ENCODE measurements at places on chromosomes 11 and 22.
A peak's percentile ranks its signal among the peaks of the same experiment; 100 is the strongest.

GRCh38 chr22:30390974-30391691, 3.9 kb upstream of the RNF215 start:
- peak; percentile 70 for DNase-seq

- peak; percentile 29 for DNase-seq
Observed at GRCh38 chr22:32528984-32529982, 54.7 kb downstream of the FBXO7 start.

- no peak for DNase-seq
Observed at GRCh38 chr11:46633291-46634217, 16.2 kb downstream of the ATG13 start.

- DNase-seq, result no peak
Observed at GRCh38 chr11:111148121-111148520, 97.4 kb upstream of the POU2AF2 start.

DNA sequence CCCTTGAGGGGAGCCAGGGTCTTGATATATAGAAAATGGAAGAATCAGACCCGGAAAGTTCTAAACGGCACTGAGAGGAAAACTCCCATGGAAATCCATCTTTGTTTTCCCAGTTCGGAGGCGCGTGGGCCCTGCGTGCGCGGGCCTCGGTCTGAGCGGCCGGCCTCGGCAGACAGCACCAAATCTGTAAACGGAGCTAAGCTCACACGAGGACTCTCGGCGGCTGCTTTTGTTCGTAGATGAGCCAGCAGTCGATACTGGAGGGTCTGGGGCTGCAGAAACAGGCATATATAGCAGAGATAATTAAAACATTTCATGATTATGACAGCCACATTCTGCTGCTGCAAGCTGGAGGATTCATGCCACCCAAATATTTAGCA, 68.5 kb upstream of the PPARA start:
- no peak for DNase-seq

- no peak for DNase-seq
Observed at GRCh38 chr11:760236-760635, 13.0 kb downstream of the TALDO1 start.

- no peak for DNase-seq
Observed at GRCh38 chr11:108574675-108575074, 18.9 kb downstream of the EXPH5 start.

DNA sequence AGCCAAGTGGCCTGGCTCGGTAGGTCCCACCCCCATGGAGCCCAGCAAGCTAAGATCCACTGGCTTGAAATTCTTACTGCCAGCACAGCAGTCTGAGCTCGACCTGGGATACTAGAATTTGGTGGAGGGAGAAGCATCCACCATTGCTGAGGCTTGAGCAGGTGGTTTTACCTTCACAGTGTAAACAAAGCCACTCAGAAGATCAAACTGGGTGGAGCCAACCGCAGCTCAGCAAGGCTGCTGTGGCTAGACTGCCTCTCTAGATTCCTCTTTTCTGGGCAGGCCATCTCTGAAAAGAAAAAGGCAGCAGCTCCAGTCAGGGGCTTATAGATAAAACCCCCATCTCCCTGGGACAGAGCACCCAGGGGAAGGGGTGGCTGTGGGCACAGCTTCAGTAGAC, 22.3 kb upstream of the OR5B21 start:
- peak; percentile 4 for DNase-seq

- no peak for DNase-seq
Observed at GRCh38 chr11:75265851-75266531, 25.4 kb downstream of the TPBGL start.

- DNase-seq, result no peak
Observed at GRCh38 chr22:29308791-29309262, 2.4 kb downstream of the GAS2L1 start.

GRCh38 chr22:29449296-29449875, 11.0 kb downstream of the RFPL1 start:
- no peak for DNase-seq

DNA sequence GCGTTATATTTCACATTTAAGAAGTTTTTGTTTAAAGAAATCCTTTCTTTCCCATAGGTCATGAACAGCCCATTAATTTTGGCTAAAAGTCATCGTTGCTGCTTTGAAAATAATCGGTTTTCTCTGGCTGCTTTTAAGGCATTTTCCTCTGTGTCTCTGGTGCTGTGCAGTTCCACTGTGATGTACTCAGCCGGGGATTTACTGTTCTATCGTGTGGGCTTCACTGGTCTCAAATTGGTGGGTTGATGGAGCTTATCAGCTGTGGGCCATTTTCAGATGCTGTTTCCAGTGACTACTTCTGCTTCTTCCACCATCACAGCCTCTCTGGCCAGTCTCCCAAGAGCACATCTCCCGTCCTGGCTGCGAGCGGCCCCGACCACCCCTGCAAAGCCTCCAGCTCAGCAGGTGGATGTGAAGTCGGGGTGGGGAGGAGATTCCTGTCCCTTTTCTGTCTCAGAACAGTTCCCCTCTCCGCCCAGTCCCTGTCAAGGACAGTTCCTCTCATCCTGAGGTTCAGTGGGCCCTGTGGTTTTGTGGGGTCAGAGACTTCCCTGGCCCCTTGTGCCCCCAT, 20.3 kb downstream of the IFITM10 start:
- DNase-seq, result no peak

DNA sequence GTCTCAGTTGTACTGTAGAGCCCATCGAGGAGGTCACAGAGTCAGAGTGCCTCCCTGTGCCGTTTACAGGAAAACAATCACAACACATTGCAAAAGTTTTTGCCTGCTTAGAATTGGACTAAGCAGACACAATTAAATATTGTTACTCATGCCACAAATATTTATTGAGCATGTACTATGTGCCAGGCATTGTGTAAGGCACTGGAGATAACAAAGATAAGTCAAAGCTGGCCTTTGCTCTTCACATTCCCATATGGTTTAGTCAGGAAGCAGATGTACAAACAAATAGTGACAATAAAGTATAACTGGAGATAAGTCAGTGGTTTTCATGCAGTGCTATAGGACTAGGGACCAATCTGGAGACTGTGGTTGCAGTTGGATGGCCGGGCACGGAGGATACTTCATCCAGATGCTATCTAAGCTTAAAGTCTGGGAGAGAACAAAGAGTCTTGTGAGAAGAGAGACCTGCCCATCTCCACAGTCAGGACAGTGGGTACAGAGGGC, 550.7 kb downstream of the INSC start:
- DNase-seq, result no peak

- DNase-seq, result no peak
Observed at GRCh38 chr11:44906649-44907048, 44.0 kb downstream of the TP53I11 start.

DNA sequence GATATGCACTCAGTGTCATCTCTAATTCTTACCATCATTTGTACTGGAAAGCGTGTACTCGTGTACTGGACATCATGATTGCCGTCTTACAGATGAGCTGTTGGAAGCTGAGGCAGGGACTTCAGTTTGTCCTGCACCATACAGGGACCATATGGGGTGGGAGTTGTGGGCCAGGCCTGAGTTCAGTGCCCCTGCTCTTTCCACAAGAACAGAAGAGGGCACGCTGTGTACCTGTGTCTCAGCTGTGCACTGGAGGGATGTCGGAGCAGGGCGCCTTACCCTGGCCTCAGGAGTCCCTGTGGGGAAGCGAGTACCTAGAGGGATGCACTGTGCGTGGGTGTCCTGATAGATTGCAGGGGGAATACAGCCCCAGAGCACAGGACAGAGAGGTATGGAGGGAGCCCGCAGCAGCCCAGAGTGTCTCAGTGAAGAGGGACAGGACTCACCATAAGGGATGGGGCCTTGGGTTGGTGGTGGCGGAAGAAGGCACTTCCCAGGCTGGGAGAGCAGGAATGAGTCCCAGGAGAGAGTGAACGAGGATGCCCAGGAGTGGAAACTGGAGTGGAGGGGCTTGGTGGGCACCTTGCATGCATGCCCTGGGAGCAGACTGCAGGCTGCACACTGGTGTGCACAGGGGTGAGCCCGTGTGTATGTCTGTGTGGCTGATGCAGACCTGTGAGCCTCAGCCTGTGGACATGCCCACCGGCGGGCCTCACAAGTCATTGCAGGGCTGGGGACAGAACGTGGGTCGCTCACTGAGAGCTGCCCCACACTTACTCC, 329.7 kb downstream of the TBC1D22A start:
- no peak for DNase-seq

DNA sequence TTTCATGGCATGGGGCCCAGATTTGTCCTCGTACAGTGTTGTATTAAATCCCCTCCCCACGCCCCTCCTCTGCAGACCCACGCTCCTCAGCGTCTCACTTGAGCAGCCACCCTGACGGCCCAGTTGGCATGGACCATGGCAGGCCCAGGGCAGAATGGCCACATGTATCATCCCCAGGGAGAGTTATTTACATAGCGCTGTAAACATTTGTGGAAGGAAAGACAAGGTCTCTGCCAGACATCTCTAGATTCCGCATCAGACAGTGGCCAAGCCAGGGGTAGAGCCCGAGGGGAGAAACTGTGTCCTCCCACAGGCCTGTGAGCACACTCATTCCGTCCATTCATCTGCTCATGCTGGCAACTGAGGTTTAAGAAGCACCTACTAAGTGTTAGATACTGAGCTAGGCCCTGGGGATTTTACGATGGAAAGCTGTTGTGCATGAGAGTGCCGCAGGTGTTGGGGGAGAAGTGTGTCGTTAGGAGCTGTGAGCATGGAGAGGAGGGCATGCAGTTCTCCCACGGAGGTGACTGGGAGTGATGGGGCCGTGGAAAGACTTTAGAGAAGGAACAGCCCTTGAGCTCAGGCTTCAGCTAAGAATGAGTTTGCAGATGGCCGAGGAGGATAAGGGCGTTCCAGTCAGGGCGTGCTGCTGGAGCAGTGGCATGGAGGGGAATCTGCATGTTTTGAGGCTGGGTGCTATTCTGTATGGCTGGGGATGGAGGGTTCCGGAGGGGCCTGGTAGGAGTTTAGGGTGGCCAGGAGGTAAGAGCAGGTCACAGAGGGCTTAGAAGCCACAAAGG, 94.9 kb downstream of the GRIK4 start:
- DNase-seq, result no peak

DNA sequence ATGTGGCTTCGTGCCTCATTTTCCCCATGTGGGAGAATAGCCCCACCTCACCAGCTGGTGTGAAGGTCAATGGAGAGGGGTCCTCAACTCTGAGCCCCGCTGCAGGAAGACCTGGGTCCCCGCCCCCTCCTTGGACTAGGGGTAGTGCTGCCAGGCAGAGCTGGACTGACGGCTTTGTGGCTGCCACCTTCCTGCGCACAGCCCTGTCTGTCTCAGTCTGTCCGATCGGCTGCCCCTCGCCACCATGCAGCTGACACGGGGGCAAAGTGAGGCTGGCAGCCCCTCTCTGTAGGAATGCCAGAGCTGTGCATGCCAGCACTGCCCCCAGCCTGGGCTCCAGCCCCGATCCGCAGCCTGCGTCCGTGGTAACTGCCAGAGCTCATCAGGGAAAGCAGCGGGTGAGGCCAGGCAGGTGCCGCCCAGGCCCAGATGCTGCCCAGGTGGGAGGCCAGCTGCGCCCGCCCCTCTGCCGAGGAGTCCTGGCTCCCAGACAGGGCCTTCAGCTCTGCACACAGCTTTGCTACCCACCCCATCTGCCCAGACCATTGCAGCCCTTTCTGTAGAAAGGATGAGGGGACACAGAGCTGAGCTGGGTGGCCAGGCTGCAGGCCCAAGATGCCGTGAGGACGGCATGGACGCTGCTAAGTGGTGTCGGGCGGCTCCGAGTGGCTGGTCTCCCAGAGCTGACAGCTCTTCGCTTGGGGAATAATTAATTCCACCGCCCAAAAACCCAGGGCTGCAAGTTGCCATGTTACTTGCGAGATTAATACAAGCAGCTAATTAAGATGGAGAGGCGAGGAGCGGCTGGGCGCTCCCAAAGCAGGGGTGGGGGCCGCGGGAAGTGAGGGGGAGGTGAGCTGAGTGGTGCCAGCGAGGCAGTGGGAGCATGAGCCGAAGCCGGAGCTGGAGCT, 19.5 kb upstream of the FLRT1 start:
- DNase-seq, result no peak

DNA sequence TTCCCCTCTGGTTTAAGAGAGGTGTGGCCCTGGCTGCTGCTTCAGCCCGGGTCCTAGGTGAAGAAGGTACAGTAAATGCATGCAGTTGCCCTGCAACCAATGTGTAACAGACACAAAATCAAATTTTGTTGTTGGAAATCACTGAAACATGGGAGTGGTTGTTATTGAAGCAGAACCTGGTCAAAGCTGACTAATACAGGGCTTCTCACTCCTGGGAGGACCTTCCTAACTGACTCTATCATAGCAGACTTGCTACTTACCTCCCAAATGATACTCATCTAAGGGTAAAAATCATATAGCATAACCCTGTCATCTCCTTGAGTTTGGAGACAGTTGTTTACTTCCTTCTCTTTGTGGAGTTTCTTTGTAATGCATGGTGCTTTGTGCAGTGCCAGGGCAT, 52.6 kb downstream of the SLC1A2 start:
- DNase-seq, result no peak
